ENCODE measurements at places on chromosomes 16 and 17.

GRCh38 chr16:48607056-48607825, 2.7 kb downstream of the N4BP1 start:
- DNase-seq: no peak

- peak; percentile 41 for DNase-seq
These were observed 1.8 kb downstream of the KIAA0513 start for GRCh38 chr16:85029408-85029784.

- DNase-seq: no peak
These were observed 1.9 kb downstream of the STX1B start for GRCh38 chr16:31008551-31008950.

- DNase-seq: no peak
These were observed 83.8 kb upstream of the ERCC4 start for GRCh38 chr16:13835935-13836730.

GRCh38 chr17:9003355-9004131, 17.8 kb upstream of the NTN1 start:
- no peak for DNase-seq

GRCh38 chr17:9959377-9959981, 54.4 kb upstream of the RCVRN start:
- no peak for DNase-seq

DNA sequence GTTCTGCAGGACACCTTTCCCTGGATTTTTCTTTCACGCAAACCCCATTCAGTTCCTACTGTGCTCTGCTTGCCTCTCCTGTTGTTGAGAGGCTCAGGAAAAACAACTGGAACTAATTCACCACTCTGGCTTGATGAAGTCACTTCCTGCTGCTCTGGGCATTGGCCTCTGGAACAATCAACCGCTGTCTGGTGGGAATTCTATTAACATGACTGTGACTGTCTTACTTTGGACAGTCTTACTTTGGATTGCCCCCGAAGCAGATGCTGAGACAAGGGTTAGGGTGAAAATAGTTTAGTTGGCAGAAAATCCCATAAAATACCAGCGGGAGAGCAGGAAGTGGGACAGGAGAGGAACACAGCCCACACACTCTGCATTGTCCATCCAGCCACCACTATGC, 90.0 kb upstream of the HSBP1 start:
- DNase-seq: no peak

DNA sequence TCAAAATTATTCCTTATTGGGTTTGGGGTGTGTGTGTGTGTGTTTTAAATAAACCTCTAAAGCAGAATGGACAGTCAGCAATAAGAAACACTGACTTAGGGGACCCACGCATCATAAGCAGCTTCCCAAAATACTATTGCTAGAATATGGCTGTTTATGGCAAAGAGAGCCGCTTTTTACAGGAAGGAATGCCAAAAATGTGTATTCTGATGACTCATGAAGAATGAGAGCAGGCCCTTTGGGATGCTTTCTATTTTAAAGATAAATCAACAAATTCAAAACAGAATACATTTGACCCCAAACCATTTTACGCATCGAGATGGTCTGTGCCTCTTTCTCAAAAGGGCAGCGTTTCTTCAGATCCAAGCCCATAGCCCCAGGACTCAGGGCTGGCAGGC, 37.5 kb downstream of the ARHGAP17 start:
- DNase-seq: no peak

- DNase-seq: no peak
These were observed 17.9 kb upstream of the CD300E start for GRCh38 chr17:74641224-74641957.

- no peak for DNase-seq
These were observed 40.3 kb upstream of the CRHR1 start for GRCh38 chr17:45743626-45744326.

All from stimulated activated CD4-positive, alpha-beta T cell treated with anti-CD3 and anti-CD28 coated beads, Interleukin-1b, Interleukin-23, amount 100 ng/mL, for 24 hours (primary cell).